Stimulated activated CD4-positive, alpha-beta T cell treated with anti-CD3 and anti-CD28 coated beads, Interleukin-2, amount 100 ng/mL, for 24 hours (primary cell): ENCODE measurements at places on chromosomes 6 and 20.

DNA sequence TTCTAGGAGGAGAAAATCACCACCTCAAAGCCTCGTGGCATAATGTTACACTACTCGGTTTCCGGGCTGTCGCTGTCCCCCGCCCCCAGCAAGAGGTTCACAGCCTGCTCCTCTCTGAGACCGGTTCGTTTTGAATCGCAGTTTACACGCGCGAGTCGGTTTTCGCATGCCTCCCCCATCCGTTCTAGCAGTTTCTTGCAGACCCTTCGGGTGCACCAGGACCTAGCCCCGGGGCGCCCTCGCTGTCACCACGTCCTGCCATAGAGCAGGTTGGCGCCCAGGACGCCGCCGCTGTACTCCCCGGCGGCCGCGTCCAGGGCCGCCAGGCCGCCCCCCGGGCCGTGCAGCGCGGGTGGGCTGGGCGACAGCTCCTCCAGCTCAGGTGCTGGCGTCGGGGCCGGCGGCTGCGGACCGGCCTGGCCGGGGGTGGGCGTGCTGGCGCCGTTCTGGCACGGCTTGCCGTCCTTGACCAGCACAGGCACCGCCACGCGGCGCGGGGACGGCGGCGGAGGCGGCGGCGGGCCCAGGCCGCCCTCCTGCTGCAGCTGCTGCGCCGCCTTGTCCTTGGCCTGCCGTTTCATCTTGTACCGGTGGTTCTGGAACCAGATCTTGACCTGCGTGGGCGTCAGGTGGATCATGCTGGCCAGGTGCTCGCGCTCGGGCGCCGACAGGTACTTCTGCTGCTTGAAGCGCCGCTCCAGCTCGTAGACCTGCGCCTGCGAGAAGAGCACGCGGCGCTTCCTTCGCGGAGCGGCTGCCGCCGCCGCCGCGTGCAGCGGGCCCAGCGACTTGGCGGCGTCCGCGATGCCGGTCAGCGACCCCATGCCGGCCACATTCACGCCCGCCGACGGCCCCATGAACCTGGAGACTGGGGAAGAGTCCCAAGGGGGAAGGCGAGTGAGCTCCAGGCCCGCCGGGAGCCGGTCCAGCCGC, 1.4 kb downstream of the NKX2-4 start:
- peak; percentile 37 for DNase-seq

- DNase-seq, result no peak
Observed at GRCh38 chr6:168979254-168979653, 274.4 kb downstream of the THBS2 start.

- DNase-seq, result no peak
Observed at GRCh38 chr6:13831615-13832014, 17.3 kb upstream of the MCUR1 start.

GRCh38 chr6:24476631-24477030, 12.7 kb downstream of the GPLD1 start:
- no peak for DNase-seq

DNA sequence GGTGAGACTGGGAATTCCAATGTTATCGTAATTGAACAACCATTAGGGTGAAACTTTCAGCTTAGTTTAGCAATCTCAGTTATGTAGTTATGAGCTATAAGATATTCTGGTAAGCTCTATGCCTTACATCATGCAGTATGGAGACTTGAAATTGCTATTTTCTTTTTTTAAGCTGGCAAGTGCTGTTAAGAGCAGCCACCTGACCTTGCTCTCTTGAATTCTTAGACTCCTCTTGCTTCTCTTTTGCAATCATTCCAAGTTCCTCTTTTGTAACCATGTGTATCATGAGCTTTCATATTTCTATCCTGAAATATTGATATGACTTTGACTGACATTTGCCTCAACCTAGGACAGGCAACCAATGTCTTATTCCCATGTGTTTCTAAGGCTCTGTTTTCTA, 446.3 kb upstream of the SLC35B3 start:
- no peak for DNase-seq

DNA sequence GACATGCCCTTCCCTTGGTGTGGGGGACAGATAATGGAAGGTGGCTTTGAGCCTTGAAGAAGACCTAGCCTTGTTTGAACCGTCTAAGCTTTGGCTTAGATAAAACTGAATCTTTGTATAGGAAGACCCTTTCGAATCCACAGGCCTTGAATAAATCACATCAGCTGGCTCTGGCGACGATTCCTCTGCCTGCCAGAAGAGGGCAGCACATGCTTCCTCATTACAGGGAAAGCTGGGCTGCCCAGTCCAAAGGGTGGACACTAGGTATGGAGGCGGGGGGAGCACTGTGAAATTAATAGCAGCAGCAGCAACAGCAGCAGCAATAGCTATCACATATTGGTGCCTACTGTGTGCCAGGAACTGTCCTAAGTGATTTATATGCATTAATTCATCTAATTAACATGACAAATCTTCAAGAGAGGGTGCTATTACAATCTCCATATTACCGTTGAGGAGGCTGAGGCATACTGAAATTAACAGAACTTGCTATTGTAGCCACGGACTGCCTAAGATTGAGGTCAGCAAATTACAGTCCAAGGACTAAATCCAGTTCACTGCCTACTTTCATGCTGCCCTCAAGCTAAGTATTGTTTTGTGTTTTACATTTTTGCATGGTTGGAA, 85.1 kb downstream of the CLIC5 start:
- DNase-seq, result peak; percentile 66

GRCh38 chr20:25277051-25277801, 29.3 kb downstream of the PYGB start:
- DNase-seq, result no peak

DNA sequence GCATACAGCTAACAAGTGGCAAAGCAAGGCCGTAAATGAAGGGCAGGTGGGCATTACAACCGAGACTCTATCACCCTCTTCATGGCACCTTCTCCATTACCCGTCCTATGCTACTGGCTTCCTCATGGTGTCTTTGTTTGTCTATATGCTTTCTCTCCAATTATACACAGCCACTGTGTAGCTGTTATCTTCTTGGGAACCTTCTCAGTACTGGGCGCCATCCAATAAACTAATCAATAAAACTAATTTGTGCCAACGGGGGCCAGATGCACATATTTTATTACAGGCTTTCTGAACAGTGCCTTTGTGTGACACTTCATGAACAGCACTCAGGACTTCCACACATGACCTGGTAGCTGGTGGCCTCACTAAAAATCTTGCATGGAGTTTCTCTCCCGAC, 149.8 kb upstream of the PCSK2 start:
- no peak for DNase-seq

GRCh38 chr6:31079656-31080261, 32.6 kb downstream of the C6orf15 start:
- DNase-seq, result peak; percentile 76

GRCh38 chr20:62136283-62137091, 6.7 kb downstream of the PSMA7 start:
- peak; percentile 65 for DNase-seq

- no peak for DNase-seq
Observed at GRCh38 chr6:169141671-169142537, 111.7 kb downstream of the THBS2 start.

DNA sequence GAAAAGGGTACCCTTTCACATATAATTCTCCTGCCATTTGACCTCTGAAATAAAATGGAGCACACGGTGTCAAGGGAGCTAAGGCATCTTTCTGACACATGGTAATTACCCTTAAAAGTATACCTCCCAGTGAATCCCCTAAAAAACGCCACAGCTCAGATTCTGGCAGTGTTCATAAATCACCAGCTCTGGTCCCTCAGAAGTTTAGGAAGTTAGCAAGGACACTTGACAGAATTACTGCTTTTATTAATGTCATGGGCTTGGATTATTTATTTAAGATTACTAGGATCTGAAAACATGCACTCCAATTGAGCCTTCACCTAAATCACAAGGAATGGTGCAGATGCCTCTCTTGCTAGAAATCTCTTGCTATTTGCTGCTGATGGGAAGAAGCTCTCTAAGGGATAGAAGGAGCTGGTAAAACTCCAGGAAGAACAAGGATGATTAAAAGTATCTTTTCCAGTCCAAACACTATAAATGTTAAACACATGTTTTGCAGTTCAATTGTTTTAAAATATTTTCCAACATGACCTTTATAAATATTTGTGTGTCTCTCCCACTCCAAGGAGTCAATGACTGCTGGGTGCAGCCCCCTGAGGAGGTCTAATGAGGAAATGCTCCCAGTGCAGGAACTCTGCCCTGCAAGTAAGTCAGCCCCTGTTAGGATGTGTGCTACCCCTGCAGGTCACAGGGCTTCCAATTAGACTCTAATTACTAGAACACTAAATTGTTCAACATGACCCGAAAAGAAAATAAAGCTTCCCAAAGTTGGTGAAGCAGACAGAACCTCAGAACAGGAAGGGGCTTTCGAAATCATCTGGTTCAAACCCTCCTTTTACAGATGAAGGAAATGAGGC, 230.3 kb downstream of the TFAP2A start:
- DNase-seq, result no peak

GRCh38 chr6:133341607-133342158, 100.5 kb downstream of the EYA4 start:
- DNase-seq, result no peak

DNA sequence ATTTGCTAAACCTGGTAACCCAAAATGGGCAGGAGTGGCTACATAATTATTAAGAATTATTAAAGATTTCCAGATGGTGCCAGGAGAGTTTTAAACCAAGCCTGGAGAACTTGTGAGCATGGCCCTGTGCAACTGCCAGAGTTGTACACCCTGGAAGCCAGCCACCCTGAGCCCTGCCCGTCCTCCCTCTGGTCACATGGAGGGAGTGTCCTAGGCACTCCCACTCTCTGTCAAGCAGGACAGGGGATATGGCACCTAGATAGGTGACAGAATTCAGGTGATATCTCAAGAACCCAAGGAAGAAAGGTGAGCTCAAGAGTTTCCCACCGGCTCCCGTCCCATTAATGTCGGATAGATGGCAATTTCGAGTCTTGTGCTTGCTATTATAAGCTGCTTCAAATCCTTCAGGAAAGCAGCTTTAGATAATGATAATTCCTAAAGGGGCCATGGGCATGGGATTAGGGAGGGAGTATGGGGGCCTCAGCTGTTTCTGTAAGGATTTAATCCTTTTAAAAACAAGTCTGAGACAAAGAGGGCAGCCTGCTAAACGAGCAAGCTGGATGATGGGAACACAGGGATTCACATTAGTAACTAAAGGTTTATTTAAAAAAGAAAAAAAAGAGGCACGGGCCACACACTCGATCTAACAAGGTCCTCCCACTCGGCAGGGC, 169.1 kb downstream of the BMP7 start:
- DNase-seq, result no peak
